ENCODE measurements at places on chromosomes 13 and 19. TPM values are rescaled to one million over a fixed set of nuclear protein-coding genes. Genes with fewer than 3 reads are reported as not detected.

DNA sequence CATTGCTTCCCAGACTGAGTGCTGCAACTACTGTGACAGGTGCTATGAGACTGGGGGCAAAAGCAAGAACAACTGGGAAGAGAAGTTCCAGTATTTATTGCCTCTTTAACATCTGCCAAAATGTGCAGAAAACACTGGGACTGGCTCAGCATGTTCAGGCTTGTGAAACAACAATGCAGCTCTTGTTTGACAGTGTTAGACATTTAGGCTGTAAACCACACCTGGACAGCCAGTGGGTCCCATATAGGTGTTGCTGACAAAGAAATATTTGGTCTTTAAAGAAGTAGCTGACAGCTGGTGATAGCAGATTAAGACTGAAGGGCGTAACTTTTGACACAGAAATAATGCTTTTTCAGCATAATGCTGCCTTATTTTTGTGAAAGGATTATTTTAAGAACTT is 88.1 kb downstream of the STOML3 start:
- H3K36me3 ChIP-seq, result no peaks in the 10 kb centered on the region
- no peak for DNase-seq
- no peaks in the 10 kb centered on the region for H3K27me3 ChIP-seq
- H3K27ac ChIP-seq, result no peak overlapping the region
- H3K4me1 ChIP-seq, result no peaks in the 10 kb centered on the region

GRCh38 chr19:47755762-47756626 is 10.6 kb downstream of the NOP53 start:
- peaks cover 53% of the 10 kb centered on the region for H3K36me3 ChIP-seq
- no peak overlapping the region for H3K27ac ChIP-seq
- no peaks in the 10 kb centered on the region for H3K4me1 ChIP-seq
- DNase-seq, result no peak
- no peak overlapping the region for H3K4me3 ChIP-seq
- no peaks in the 10 kb centered on the region for H3K27me3 ChIP-seq

DNA sequence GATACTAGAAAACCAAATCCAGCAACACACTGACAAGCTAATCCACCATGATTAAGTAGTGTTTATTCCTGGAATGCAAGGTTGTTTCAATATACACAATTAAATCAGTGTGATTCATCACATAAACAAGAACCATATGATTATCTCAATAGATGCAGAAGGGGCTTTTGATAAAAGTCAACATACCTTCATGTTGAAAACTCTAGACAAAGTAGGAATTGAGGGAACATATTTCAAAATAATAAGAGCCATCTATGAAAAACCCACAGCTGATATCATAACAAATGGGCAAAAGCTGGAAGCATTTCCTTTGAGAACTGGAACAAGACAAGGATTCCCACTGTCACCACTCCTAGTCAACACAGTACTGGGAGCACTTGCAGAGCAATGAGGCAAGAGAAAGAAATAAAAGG is 213.6 kb upstream of the CSNK1A1L start:
- no peaks in the 10 kb centered on the region for H3K36me3 ChIP-seq
- H3K4me1 ChIP-seq, result no peaks in the 10 kb centered on the region
- H3K27me3 ChIP-seq, result no peaks in the 10 kb centered on the region
- H3K27ac ChIP-seq, result no peak overlapping the region
- no peak overlapping the region for H3K4me3 ChIP-seq

Gene URAD
- not detected for total RNA-seq

DNA sequence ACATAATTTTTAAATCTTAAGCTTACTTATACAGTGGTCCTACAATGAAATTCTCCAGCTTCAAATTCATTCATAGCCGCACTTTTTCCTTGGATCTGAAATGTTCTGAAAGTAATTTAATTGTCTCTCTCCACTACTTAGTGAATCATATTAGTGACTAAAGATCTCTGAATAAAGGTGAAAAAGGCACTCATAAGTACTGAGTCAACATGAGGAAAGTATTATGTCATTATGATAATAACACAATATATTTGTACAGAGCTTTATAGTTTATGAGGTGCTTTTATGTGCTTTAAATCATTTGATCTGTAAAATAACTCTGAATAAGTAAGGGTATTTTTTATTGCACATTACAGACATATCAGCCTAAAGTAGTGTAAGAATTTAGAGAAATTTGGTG is 628.2 kb upstream of the SLITRK5 start:
- H3K36me3 ChIP-seq, result no peaks in the 10 kb centered on the region
- no peak overlapping the region for H3K27ac ChIP-seq
- H3K4me1 ChIP-seq, result no peaks in the 10 kb centered on the region
- DNase-seq, result no peak

- H3K36me3 ChIP-seq, result no peaks in the 10 kb centered on the region
- DNase-seq, result no peak
- H3K27ac ChIP-seq, result no peak overlapping the region
- peaks cover 6% of the 10 kb centered on the region for H3K4me1 ChIP-seq
- H3K4me3 ChIP-seq, result no peak overlapping the region
Measured at GRCh38 chr13:22061806-22062391, 391.0 kb downstream of the FGF9 start.

- H3K27ac ChIP-seq, result no peak overlapping the region
- H3K36me3 ChIP-seq, result peaks cover 6% of the 10 kb centered on the region
- no peaks in the 10 kb centered on the region for H3K4me1 ChIP-seq
- H3K4me3 ChIP-seq, result no peak overlapping the region
- DNase-seq, result no peak
- no peaks in the 10 kb centered on the region for H3K27me3 ChIP-seq
Measured at GRCh38 chr13:33678906-33679657, 138.9 kb upstream of the RFC3 start.

- no peaks in the 10 kb centered on the region for H3K27me3 ChIP-seq
- no peaks in the 10 kb centered on the region for H3K36me3 ChIP-seq
- DNase-seq, result no peak
- H3K4me3 ChIP-seq, result no peak overlapping the region
- no peak overlapping the region for H3K27ac ChIP-seq
Measured at GRCh38 chr19:43439032-43439708, 24.5 kb downstream of the TEX101 start.

Gene UBL3
- total RNA-seq, result 19.3 TPM

All from H9 (cell line).